ENCODE measurements at places on chromosomes 13 and 19.

DNA sequence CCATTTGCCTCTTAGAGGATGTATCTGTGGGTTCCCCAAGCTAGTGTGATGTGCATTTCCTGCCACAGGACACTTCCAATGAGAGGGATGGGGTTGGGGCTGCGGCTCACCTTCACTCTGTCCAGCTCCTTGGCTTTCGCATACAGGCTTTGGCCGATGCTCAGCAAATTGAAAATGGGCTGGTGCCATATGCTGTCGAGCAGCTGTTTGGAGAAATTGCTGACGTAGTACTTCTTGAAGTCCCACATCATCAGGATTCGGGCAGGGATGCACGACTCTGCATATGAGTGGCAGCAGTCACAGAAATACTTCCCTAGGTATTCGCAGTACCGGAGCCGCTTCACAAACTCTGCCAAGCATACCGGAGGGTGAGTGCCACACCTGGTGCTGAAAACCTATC lies 37.0 kb downstream of the RUBCNL start:
- no peak for DNase-seq

- DNase-seq: no peak
Observed at GRCh38 chr19:3479834-3480215, 500 bp downstream of the SMIM24 start.

GRCh38 chr19:50387868-50388245 lies 3.7 kb downstream of the POLD1 start:
- DNase-seq: no peak

DNA sequence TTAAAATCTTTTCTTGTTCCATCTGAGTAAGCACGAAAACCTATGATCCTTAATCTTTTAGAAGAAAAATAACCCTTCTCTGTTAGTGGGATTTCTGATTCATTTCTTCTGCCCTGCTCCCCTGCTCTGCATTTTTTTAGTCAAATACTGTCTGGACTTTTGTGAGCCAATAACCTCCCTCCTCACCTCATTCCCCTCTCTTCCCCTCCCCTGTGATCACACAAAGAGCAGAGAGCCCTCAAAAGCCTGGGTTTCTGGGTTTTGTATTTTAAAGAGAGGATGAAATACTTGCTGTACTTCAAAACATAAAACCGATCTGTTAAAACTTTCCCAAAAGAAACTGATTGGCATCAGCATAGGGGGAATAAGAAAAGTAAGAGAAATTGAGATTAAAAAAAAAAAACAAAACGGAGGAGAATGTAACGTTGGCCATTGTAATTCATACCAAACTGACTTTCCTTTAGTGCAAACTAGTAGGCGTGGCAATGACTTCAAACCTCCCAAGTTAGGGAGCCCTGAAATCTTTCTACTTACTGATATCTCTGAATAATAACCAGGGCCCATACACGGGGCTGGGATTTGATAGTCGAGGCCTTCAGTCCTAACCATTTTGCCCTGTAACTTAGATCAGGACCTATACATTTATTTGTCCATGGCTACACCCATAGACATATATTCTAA lies 232.9 kb downstream of the TM9SF2 start:
- no peak for DNase-seq

DNA sequence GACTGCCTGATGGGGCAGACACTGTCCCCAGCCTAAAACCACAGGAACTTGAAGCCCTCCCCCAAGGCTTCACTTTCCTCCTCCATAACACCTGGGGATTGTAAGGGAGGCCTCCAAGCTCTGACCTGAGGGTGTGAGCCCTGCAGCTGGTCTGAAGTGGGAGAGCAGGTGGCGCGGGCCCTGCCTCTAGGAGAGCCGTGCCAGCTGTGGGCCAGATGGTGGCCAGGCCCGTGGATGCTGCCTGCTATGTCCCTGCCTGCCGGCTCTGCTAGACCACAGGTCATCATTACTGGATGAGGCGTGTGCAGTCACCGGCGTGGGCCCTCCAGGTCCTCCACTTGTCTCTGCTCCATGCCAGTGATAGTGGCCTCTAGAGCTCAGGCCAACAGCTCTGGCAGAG lies 3.5 kb upstream of the KLHL26 start:
- DNase-seq: no peak

DNA sequence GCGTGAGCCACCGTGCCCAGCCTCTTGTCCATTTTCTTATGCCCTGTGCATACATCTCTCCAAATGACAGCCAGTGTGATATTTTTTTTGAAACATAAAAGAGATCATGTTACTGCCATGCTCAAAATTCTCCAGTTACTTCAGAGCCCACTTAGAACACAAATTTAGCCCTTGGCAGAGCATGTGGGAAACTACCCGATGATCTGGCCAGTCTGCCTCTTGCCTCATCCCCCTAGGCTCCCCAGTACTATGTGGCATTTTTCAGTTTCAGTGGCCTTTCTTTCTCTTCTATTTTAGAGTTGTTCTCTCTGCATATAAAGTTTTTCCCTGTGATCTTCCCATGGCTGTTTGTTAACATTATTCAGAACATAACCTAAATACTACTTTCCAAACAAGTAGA lies 323.0 kb downstream of the GPC5 start:
- no peak for DNase-seq

- no peak for DNase-seq
Observed at GRCh38 chr13:109154966-109155761, 525.8 kb downstream of the MYO16 start.

DNA sequence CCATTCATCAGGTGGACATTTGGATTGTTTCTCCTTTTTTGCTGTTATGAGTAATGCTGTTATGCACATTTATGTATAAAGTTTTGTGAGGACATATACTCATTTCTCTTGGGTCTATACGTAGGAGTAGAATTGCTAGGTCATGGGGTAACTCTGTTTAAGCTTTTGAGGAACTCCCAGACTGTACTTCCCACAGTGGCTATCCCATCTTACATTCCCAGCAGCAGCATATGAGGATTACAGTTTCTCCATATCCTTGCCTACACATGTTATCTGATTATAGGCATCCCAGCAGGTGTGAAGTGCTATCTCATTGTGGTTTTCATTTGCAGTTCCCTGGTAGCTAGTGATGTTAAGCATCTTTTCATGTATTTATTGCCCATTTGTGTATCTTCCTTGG lies 5.9 kb downstream of the ZSCAN22 start:
- no peak for DNase-seq

DNA sequence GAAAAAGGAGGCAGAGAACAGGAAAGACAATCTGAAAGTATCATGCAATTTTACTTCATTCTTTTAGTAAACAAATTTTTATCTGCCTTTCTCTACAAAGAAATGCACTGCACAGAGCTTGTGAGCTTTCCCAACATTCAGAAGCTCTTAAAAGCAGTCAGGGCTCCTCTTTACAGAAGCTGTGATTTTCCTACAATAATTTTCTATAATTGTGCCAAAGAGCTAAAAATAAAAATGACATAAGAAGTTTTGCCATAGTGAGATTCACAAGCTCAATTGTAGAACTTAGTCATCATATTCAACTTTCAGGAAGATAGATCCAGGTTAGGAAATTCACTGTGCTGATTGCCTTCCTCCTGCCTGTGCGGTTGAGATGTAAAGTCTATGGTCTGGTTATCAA lies 341.4 kb downstream of the PCDH9 start:
- DNase-seq: no peak

- peak; percentile 75 for DNase-seq
Observed at GRCh38 chr19:20999731-21000352, 20.6 kb upstream of the ZNF430 start.

DNA sequence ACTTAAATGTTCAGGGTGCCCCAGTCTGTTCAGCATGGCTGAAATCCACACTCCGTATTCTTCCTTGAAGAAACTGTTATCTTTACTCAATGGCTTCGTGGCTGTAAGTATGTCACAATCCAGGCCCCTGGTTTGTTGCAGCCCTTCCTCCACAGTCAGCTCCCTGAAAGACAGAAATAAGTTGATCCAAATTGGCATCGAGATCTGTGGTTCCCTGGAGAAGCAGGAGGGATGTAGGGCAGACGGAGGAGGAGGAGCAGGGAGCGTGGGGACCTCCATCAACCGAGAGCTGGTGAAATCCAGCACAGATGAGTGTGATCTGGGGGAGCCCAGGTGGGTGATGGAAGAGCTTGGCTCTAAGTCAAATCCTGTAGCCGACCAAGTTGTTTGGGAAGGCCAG lies 304 bp downstream of the TSPAN16 start:
- DNase-seq: no peak

DNA sequence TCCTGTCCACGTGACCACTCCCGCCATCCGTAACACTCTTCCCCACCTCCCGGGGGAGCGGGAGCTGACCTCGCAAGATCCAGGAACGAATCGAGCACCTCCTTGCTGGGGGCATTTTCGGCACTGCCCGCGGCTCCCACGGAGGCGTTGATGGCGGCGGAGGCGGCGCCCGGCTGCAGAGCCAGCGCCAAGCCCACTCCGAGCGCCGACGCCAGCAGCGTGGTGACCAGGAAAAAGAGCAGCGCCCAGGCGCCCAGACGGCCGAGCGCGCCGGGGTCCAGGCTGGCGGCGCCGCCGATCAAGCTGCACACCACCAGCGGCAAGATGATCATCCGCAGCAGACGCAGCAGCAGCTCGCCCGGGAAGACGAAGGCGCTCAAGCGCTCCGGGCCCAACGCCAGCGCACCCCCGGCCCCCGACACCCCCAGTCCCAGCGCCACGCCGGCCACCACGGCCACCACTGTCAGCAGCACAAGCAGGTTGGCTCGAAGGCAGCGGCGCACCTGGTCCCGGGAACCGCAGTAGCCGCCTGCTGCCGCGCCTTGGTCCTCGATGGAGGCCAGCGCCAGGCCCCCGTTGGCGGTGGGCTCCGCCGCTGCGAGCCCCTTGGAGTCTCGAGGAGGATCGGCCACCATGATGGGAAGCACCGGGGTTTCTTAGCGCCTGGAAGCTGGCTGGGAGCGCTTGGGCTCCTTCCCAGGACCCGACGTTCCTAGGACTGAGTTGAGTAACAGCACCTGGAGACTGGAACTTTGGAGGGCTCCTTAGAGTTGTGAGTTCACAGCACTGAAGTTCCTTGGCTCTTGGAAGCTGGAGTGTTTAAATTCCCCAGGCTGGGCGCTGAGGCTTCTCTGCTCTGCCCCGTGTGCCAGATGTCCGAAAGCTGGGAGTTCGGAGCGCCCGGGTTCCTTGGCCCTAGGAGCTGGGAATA lies 798 bp downstream of the SLC1A5 start:
- DNase-seq: no peak

- no peak for DNase-seq
Observed at GRCh38 chr19:42538841-42539709, 10.8 kb upstream of the CEACAM1 start.

- no peak for DNase-seq
Observed at GRCh38 chr19:3585301-3586126, at the start of gene GIPC3. Gene GIPC3, plus strand, starts transcription at chr19:3585478. Its CDS starts 120 bp downstream, at chr19:3585598.

- DNase-seq: no peak
Observed at GRCh38 chr13:34879851-34880250, 62.2 kb upstream of the NBEA start.

GRCh38 chr13:75873494-75873893 lies 237.4 kb downstream of the LMO7 start:
- DNase-seq: no peak

DNA sequence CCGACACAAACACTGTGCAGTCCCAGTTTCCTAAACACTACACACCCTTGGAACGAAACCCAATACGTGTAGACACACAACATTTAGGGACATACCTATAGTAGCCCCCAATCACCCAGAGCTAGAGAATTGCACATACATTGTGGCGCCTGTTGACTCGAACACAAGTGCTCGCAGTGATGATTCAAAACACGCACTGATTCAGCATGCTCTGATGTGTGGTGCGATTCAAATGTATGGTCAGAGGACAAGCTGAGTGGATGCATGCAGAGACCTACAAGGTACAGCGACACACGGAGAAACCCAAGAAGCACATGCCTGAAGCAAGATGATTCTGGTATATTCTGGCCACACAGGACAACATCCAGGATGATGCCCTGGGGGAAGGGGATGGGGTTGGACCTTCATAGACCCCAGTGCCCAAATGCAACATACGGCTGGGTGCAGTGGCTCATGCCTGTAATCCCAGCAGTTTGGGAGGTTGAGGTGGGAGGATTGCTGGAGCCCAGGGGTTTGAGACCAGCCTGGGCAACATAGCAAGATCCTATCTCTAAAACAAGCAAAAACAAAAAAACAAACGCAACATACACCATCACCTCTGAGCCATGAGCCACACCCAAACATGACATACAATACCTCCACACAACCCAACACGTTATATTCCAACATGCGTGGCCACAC lies 997 bp upstream of the KCNN4 start:
- no peak for DNase-seq

- DNase-seq: no peak
Observed at GRCh38 chr19:43524922-43525835, 1.8 kb downstream of the ETHE1 start.

GRCh38 chr19:17751912-17752273 lies 616 bp downstream of the FCHO1 start:
- no peak for DNase-seq

DNA sequence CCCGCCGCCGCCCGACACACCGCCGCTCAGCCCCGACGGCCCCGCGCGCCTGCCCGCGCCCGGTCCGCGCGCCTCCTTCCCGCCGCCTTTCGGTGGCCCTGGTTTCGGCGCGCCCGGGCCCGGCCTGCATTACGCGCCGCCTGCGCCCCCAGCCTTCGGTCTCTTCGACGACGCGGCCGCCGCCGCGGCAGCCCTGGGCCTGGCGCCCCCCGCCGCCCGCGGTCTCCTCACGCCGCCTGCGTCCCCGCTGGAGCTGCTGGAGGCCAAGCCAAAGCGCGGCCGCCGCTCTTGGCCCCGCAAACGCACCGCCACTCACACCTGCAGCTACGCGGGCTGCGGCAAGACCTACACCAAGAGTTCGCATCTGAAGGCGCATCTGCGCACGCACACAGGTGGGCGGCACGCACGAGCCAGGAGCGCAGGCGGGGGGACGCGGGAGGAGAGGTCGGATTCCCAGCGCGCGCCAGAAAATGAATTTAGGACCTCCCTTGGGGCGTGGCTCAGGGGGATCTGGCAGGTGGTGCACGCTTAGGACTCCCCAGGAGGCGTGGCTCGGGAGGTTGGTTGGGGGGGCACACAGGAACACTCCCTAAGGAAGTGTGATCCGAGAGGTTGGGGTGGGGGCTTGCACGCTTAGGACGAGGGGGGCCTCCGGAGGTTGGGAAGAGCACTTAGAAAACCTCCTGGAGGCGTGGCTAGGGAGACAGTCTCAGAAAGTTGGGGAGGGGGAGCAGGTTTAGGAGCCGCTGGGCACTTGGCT lies 1.2 kb downstream of the KLF2 start:
- DNase-seq: no peak

Data from AG04450 (cell line).